CD4-positive, alpha-beta T cell treated with Interleukin-15 for 4 hours (primary cell): ENCODE measurements at places on chromosomes 6 and 20.
A peak's percentile ranks its signal among the peaks of the same experiment; 100 is the strongest.

DNA sequence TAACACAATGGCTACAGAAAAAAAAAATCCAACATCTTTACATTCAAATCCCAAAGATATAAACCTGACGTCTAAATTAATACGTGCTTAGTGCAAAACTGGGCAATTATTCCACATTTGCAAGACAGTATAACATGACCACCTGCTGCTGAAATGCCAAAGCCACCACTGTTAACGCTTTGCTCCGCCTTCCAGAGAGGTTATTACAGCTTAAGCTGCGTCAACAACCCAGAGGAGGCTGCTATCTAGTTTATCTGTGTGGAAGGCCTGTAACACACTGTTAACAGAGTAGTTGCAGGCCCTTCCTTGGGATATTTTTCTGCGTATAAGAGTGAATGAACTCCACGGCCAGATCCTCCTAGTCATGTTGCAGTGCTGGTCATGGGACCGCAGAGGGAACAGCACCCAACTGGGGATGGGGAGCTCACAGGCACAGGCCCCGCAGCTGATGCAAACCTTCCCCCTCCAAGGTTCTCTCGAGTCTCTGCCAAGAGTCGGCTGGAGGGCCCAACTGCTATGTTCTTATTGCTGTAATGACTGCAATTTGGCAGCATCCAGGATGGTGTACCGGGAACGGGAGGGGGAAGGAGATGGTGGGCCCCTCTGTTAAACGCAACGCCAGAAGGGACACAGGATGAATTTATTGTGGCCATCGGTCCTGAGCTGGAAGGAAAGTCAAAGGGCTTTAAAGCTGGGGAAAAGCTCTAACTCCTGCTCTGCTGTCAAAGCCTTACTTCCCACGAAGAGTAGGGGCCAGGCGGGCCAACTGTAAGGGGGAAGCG lies 993 bp upstream of the NCOA7 start:
- DNase-seq, result no peak

DNA sequence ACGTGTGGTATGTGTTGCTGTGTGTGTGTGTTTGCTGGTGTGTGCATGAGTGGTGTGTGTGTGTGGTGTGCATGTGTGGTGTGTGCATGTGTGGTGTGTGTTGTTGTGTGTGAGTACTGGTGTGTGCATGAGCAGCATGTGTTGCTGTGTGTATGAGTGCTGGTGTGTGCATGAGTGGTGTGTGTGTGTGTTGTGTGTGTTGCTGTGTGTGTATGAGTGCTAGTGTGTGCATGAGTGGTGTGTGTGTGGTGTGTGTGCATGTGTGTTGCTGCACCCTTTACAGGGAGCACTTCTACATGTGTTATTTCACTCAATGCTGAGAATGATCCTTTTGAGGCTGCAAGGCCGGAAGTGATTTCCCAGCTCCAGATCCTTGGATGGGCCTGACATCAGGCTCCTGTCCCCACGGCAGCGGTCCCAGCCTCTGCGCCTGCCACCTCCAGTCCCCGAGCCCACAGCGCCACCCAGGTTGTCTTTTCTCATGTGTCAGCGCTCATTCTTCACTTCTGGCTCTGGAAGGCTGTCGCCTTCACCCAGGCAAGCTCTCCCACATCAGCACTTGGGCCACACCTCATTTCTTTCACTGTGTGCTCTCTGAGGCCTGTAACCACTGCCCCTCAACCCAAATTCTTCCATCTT lies 2.6 kb downstream of the NPEPL1 start:
- DNase-seq, result no peak

DNA sequence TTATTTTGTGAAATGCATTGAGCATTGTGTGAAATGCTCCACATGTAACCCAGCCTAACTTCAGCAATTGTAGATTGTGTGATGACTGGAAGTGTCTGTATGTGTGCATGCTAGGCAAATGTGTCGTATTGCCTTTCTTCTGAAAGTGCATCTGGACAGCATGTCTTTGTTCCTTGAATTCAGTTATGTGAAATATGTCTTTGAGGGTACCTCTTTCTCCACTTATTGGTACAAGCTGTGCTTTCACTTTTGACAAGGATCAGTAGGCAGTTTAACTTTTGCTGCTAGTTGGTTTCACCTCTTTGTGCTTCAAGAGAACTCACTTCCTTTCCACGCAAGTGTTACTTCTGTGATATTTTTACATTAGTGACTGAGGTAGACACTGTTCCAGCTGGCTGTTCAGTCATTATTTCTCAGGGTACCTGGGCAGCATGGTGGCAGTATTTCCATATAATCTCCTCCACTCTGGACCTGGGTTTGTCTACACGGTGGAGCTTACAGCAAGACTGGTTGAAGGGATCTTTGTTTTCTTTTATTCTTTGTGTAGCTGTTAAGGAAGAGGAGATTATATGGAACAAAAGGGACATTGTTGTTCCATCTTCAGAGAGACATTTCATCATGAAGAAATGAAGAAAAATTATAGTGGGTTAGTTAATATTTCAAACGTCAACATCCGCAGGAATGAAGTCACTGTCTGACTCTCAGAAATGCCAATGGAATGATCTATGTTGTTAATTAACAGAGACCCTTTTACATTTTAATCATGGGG lies 175.4 kb downstream of the UTRN start:
- peak; percentile 22 for DNase-seq

- DNase-seq, result no peak
Measured at GRCh38 chr6:121925534-121926255, 473.8 kb upstream of the HSF2 start.

GRCh38 chr6:28383235-28384142 lies 16.1 kb downstream of the ZSCAN12 start:
- DNase-seq, result peak; percentile 26

DNA sequence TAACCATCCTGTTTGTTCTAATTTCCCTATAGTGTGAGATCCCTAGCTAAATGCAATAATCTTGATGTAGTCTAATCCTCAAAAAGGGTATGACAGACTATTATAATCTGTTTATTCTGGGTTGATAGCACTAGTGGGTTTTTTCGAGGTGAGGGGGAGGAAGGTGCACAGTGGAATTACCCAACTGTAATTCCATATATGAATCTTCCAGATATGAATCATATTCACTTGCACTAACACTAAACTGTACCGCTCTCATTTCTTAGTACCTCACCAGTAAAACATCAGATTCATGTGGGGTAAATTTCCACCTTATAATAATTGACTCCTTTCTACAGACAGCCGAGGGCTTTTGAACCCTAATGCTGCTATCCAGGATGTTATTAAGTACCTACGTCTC lies 16.5 kb downstream of the NCOA7 start:
- DNase-seq, result no peak

- no peak for DNase-seq
Measured at GRCh38 chr20:56774873-56775272, 145.8 kb downstream of the TFAP2C start.

DNA sequence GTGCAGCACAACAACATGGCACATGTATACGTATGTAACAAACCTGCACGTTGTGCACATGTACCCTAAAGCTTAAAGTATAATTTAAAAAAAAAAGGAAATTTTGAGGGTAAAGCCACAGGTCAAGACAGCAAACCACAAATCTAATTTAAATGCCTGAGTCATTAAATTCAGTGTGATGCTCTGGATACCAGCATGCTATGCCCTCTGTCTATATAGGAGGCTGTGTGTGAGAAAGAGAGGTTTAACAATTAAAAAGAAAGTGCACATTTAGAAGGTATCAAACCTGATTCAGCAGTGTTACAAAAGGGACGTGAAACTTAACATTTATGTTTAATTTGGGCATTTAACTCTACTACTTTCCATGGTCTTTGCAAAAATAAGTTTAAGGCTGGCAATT lies 276.3 kb downstream of the ADGRB3 start:
- no peak for DNase-seq

- DNase-seq, result no peak
Measured at GRCh38 chr20:24462460-24463010, 6.9 kb upstream of the SYNDIG1 start.

DNA sequence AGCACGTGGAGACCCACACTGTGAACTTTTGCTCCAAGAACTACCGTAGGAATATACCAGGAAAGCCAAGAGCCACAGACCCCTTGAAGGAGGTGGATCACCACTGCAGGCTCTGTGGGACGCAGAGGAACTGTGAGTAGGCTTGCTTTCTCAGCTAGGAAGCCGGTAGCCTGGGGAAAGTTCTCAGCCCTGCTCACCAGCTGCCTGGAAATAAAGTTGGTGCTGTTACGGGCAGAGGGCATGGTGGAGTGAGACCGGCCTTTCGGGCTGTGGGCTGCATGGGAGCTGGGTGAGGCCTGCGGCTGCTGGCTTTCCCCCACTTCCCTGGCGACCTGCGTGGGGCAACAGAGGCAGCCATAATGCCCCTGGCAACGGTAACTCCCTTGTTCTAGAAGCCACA lies 373.0 kb upstream of the RUNX2 start:
- DNase-seq, result no peak

DNA sequence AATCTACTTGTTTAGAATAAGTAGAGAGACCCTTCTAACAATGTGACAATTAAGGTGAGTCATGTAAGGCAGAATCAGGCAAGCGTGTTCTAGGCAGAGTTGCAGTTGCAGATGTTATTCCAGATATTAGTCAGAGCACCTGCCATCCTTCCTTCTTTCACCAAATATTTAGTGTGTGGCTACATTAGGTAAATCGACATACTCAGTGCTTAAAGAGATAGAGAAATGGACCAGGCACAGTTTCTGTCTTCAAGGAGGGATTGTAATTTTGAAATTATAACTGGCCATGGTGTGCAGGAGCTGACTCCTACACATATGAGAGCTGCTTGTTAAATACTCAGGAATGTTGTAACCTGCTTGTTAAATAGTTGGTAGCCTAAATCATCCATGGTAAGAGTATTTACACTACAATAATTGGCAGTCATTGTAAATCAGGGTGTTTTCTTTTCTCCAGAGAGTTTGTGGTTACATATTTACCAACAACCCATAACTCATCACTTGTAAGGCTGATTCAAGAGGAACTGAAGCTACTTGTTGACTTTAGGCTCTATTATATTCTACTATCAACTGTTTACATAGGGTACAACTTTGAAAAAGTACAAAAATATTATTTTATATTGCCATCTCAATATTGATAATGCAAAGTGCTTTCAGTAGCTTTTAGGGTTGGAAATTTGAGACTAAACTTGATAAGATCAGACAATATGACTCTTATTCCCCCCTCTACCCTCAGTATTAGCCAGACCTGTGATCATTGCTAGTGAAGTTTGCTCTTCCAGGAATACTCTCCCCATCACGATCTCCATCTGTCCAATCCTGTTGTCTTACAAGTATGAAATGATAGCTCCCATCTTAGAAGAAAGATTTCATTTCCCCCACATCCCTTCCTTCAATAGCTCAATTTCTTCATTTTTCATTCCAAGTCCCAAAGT lies 607.1 kb downstream of the COL12A1 start:
- DNase-seq, result no peak

DNA sequence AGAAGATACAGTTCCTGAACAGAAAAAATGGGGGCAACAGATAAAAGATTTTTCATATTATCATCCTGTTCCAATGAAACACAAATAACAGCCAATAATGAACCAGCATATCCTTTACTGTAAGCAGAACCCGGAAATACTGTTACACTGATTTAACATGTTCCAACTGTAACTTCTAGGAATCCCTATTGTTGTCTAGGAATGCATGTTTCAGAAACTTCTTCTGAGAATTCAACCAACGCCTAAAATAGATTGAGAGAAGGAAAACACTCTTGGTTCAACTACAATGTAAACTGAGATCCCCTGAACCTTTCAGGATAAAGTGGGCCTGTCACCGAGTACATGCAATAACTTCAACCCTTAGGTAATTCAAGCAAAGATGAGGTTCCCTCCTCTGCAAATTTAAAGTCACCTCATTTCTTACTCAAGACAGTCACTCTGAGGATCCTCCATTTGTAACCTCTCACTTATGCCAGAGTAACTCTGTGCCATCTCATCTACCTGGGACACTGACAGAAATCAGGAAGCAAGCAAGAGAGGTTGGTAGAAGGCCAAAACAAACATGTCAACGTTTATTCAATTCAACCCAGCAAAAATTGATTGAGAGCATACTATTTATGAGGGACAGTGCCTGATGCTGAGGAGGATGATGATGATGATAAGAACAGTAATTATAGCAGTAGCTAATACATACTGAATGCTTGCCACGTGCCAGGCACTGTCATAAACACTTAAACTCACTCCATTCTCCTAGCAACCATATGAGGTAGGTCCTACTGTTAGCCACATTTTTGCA lies 14.1 kb downstream of the UBE3D start:
- no peak for DNase-seq
